CD4-positive, alpha-beta T cell treated with Interleukin-2 at 100 ng/mL for 4 hours (primary cell): ENCODE measurements at places on chromosomes 7 and 10.
A peak's percentile ranks its signal among the peaks of the same experiment; 100 is the strongest.

- no peak for DNase-seq
These were observed 12.7 kb downstream of the FZD1 start for GRCh38 chr7:91276909-91277308.

DNA sequence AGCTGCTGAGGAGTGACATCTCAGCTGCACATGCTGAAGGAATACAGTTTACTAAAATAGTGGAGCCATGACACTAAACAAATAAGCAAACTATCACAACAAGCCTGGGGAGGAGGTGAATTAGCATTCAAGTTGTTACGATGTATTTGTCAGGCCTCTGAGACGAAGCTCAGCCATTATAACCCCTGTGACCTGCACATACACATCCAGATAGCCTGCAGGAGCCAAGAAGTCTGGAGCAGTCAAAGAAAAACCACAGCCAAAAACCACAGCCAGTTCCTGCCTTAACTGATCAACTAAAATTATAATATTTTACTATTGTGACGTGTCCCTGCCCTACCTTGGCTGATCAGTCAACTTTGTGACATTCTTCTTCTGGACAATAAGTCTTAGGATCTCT is 68.6 kb downstream of the NSUN6 start:
- no peak for DNase-seq

GRCh38 chr7:102389810-102390209 is 6.4 kb upstream of the PRKRIP1 start:
- no peak for DNase-seq

DNA sequence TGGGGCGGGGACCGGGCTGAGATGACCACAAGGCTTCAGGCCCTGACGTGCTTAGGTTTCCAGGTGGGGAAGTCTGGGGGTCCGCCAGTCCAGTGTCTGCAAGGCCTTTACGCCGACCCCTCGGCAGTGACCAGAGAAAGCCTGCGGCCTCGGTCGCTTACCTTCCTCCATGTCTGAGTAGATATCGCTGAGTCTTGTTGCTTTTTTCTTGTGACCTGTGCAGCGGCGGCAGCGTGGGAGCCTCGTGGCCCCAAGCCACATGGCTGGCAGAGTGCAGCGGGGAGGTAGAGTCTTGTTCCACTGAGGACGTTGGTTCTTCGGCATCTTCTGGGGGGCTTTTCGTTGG is 329 bp downstream of the NOLC1 start:
- no peak for DNase-seq

- peak; percentile 31 for DNase-seq
These were observed 875 bp upstream of the HECTD2 start for GRCh38 chr10:91409069-91409868.

GRCh38 chr10:101331956-101332355 is 22.0 kb upstream of the BTRC start:
- no peak for DNase-seq

GRCh38 chr7:66864294-66864693 is 56.7 kb upstream of the TMEM248 start:
- no peak for DNase-seq

DNA sequence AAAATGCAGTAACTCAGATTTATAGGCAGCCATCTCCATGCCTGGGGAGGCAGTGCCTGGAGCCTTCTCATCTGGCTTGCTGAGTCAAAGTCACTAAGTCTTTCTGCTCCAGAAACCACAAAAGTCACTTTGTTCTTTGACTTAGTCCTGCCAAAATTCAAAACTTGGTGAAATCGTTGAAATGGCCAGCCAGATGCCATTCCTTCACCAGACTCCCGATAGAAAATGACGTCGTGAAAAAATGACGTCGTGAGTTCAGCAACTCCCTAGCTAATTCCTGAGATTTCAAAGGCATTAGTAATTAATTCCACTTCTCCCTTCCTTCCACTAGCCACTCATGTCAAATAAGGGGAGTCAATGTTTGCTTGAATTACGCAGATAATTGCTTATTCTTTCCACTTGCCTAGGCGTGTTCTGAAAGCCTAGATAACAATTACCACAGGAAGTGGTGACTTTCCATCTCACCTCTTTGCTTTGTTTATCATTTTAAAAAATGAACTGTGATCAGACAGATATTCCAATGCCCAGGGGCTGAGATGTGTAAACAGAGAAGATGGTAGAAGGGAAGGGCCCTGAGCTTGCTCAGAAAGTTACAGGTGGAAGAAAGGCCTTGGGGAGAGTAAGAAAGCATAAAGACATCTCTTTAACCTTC is 48.5 kb upstream of the OSBPL3 start:
- peak; percentile 53 for DNase-seq

DNA sequence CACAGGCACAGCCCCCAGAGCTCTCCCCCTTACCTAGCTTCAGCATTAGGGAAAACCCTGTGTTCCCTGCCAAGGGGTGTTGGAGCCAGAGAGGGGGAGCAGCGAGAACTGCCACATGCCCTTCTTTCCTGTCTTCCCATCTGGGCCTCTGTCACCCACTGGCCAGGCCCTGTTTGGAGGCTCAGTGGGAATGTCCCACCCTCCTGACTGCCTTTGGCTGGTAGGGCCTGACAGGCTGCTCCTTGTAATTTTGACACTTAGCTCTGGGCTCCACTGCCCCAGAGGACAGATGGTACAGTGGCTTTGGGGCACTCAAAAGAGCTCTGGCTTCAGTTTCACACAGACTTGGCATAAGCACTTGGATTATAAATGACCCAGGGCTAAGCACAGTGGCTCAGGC is 50.6 kb downstream of the GRID2IP start:
- DNase-seq = no peak

DNA sequence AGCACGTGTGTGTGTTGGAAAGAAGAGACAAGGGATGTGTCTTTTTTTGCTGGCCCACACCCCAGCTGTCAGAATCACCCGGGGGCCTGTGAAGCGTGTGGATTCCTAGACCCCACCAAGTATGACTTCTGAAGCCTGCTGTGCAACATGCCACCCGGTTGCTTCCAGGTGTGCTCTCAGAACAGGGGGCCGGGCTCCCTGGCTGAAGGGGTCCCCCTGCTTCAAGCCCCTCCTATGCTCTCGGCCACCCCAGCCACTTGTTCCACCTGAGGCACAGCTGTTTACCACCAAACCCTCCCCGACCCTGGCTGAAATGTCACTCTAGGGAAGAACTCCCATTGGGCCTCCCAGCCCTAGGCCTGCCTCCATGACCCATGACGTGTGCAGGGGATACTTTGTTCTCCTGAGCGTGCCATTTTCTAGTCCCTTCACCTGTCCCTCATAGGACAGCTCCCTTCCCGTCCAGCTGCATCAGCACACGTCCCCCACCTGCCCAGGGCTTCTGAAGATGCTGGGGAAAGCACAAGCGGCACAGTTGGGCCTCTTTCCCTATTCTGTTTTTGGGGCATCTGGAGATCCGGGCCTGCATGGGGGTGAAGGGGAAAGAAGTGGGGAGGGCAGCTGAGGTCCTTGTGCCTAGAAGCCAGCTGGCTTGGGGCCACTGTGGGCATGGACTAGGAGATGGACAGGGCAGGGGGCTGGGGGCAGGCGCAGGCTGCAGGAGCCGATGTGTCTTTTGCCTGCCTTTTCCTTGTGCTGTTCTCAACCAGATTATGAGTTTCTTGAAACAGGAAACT is 33.3 kb downstream of the CRHR2 start:
- DNase-seq = no peak

- no peak for DNase-seq
These were observed 34.2 kb upstream of the ZNF716 start for GRCh38 chr7:57415730-57416129.

DNA sequence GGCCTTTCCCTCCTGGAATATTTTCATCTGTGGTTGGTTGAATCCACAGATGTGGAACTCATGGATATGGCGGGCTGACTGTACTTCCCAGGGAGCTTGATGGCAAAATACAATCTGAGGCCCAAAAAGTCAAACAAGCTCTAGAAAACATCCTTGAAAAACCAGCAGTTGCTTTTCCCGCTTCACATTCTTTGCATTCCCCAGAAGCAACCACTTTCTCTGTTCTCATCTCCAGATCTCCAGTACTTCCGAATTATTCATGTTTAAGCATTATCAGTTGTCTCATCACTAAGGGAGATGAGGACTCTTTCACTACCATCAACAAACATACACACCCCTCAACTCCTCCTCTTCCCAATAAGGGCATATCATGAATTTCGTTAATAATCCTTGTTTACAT is 55.3 kb downstream of the KIF5B start:
- no peak for DNase-seq

DNA sequence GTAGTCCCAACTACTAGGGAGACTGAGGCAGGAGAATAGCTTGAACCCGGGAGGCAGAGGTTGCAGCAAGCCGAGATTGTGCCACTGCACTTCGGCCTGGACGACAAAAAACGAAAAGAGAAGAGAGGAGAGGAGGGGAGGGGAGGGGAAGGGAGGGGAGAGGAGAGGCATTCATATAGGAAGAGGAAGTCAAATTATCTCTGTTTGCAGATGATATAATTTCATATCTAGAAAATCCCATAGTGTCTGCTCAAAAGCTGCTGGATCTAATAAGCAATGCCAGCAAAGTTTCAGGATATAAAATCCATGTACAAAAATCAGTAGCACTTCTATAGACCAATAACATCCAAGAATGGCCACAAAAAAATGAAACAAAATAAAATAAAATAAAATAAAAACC is 120.3 kb downstream of the LMBR1 start:
- DNase-seq = no peak

DNA sequence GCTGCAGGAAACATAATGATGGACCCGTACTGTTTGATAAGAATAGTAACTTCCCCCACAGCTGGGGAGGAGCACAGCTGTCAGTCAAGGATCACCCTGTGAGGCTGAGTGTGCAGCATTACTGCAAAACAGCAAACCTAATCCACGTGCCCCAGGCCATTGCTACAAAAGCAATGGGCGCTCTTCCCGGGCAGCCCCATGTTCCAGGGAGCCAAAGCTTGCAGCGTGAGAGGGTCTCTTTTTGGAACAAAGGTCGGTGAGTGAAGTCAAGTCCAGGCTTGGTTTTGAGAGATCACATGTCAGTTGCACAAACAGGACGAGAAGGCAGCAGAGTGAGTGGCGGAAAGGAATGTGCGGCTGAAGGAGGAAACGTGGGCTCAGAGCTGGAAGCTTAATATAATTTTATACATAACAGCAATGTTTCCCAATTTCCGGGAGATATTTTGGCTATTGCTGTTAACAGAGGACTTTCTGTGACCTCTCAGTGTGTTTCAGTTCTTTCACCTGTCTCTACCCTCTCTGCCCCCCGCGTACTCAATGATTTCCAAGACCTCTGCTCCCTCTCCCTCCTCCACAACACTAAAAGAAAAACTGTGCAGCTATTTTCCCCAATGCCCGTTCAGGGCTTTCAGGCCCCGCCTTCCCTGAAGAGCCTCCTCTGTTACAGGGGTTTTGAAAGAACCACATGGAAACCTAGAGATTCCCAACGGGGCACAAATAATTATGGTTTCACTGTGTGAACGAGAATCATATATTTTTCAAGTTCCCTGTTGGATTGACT is 128.9 kb downstream of the MTPAP start:
- DNase-seq = no peak

DNA sequence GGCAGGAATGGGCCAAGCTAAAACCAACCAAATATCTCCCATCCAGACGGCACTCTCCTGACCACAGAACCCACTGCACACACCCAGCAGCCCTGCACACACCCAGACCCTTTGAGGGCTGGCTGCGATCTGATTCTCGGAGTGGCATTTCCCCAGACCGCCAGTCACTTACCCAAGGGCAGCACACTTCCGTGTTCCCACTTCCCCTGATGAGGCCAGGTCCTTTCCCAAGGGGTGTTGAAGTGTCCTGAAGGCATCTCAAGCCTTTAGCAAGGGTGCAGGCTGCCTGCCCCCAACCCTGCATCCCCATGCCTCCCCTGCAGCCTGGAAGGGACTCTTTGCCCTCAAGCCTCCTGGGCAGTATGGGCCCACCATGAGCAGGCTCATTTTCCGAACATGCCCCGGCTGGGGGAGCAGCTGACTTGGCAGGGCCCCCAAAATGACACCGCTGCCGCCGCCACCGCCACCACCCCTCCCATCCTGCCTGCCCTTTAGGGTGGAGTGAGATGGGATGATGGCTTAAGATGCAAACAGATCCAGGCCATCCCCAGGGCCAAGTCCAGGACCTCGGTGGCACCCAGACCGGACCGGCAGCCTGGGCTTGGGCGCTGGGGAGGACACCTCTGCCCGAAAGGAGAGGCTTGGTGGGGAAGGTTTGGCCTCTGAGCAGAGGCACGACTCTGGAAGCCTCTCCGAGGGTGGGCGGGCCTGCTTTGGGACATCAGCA is 159.8 kb downstream of the NRF1 start:
- DNase-seq = no peak

GRCh38 chr10:88992921-88993524 is 2.4 kb downstream of the FAS start:
- DNase-seq = peak; percentile 27

DNA sequence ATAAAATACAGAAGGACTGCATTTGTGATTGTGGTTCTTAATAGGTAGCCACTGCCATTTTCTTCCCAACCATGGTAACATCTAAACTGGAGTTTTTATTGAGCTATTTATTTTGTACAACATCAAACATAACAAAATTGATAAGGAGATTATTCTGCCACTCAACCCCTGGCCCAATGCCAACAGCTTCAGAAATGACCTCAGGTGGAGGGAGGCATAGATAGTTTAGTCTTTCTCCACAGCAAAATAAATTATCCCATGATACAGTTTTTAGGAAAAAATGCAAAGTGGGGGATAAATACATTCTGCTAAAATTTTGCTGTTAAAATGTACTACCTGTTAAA is 57.6 kb downstream of the LRRTM3 start:
- no peak for DNase-seq
